Ovary (tissue), 10 donors: ENCODE measurements at places on chromosomes 3 and 15. TPM values are rescaled to one million over a fixed set of nuclear protein-coding genes. Genes with fewer than 3 reads are reported as not detected.

Gene ACKR4
- total RNA-seq: 0.23 TPM

Gene FOXL2NB
- total RNA-seq: 95.5 TPM

Gene MYEF2
- total RNA-seq: 5.0 TPM

Gene RETNLB
- not detected for total RNA-seq

Gene LEKR1
- 2.6 TPM for total RNA-seq

Gene PARP14
- 29.6 TPM for total RNA-seq

Gene OCA2
- total RNA-seq: 0.37 TPM

Gene FBN1
- 143 TPM for total RNA-seq
